G401 (cell line): ENCODE measurements at places on chromosomes 12 and 14.

GRCh38 chr12:28946361-28946760 is 202.7 kb upstream of the FAR2 start:
- DNase-seq, result no peak

DNA sequence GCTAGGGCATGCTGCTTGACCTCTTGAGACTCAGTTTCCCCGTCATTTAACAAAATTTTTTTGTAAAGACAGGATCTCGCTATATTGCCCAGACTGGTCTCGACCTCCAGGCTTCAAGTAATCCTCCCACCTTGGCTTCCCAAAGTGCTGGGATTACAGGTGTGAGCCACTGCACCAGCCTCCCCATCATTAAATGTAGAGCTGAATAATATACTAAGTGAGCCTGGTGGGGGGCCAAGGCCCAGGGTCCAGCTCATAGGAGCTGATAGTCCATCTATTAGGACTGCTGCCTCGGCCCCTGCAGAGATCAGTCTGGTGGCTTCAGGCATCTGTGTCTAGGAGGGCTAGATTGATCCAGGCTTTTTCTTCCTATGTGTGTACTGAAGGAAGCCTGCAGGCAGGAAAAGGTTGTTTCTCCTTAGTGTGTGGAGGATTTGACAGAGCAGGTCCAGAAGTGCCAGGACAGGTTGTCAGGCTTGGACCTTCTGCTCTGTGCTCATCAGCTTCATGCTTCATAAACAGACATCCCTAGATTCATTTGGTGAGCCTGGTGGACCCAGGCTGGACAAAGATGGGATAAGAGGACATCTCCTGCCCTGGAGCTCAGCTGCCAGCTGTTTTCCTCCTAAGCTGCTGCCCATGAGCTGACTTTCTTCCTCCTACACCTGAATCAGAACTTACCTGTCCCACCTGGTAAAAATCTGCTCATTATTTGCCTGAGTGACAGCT is 135.4 kb downstream of the ZFP36L1 start:
- DNase-seq, result no peak

- DNase-seq, result no peak
These were observed 91.1 kb downstream of the IRF2BPL start for GRCh38 chr14:76937181-76938091.

DNA sequence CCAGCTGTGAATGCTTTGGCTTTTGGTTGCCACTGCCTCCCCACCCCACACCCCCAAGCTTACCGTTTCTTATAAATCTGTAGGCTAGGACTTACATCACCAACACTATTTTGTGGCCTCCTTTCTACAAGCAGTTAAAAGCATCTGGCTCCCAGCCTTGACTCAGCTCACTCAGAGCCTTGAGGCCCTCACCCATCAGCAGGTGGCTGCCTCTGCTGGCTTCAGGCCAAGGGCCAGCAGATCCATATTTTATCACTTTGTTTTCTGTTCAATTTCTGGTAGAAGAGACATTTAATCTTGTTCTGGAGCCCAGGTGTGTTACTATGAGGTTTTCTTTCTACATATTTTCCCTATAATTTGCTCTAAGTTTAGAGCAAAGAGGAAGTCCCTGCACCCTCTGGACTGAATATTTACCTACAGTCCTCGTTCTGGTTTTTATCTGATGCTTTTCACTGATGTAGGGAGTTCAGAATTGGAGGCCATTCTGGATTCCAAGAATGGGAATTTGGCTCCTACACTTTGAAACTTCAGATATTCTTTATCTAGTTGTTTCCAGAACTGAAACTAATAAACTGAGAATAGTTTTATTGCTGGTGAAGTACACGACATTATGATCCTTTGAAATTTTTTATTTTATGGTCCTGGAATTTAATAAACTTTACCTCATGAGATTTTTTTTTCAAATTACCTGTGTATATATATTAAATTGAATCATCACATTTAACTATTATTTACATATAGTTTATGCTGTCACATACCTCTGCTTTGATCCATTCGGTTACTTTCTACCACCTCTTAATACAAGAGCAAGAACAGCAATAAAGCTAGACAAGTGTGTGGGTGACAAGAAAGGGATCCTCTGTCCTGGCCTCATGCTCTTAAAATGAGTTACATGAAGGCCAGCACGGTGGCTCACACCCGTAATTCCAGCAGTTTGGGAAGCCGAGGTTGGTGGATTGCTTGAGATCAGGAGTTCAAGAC is 22.2 kb downstream of the PLBD1 start:
- no peak for DNase-seq

- no peak for DNase-seq
These were observed 398.0 kb downstream of the FSCB start for GRCh38 chr14:44109036-44109435.

DNA sequence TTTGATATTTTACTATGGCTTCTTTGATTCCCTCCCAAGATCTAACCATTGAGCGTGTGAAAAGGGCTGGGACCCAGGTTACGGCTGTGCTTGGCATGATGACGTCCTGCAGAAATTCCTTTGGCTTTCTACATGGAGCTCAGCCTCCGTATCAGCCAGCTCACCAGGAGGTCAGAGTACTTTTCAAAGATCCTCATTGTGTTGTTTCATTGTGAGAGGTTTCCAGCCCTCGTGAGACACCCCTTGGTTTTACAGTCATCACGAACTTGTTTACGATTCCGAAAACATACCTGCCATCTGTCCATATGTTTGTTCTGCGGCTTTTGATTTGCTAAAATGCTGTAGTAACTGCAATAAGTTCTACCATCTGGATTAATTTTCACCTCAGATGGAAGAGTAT is 453.1 kb downstream of the TMEM121 start:
- DNase-seq, result peak; percentile 1

DNA sequence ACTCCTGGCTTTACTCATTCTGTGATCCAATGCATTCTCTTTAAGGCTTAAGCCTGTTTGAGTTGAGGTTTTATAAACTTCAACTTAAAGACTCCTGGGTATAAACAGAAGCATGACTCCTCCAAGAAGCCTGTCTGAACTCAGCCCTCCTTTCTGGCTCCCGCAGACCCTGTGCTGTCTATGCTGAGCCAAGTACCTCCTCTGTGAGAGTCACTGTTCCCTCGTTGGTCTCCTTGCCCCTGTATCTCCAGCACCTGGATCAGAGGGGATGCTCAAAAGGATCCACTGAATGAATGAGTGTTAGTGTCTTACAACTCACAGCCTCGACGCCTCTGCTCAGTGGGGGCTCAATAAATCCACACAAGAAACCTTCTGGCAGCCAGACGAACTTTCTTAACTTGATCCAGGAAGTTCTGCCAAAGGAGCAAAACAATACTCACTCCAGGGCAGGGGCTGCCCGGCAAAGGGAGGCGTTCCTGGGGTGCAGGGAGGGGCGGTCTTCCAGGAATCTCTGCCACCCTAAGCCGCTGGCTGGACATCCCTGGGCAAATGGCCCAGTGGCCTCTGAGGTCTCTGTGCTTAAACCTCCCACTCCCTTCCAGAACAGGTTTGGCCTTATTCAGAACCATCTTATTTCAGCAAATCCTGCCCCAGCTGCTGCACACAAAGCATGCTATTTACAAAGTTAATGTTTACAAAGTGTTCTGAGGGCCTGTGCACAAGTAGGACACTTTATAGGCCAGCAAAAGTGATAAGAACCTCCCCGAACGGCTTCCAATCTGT is 32.9 kb downstream of the MAP1LC3B2 start:
- DNase-seq, result no peak

DNA sequence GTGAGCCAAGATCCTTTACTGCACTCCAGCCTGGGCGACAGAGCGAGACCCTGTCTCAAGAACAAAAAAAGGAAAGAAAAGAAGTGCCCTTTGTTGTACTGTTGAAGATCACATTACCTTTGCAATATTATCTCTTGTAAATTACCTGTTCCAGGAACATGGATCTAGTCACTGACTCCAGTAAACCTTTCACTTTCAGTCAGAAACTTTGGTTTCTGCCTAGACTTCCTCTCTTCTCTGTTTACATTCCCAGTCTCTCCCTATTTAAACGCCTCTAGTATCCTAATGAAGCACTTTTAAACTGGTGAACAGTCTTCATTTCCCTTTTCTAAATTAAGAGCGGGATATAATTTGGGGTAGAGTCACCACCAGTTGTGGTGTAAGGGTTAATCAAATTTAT is 12.8 kb downstream of the CHPT1 start:
- no peak for DNase-seq

- DNase-seq, result no peak
These were observed 10.0 kb downstream of the LHX5 start for GRCh38 chr12:113461666-113462065.
